ENCODE measurements at places on chromosomes 16 and 17.

- no peak for DNase-seq
Measured at GRCh38 chr17:20010099-20010863, 1.1 kb downstream of the SPECC1 start.

DNA sequence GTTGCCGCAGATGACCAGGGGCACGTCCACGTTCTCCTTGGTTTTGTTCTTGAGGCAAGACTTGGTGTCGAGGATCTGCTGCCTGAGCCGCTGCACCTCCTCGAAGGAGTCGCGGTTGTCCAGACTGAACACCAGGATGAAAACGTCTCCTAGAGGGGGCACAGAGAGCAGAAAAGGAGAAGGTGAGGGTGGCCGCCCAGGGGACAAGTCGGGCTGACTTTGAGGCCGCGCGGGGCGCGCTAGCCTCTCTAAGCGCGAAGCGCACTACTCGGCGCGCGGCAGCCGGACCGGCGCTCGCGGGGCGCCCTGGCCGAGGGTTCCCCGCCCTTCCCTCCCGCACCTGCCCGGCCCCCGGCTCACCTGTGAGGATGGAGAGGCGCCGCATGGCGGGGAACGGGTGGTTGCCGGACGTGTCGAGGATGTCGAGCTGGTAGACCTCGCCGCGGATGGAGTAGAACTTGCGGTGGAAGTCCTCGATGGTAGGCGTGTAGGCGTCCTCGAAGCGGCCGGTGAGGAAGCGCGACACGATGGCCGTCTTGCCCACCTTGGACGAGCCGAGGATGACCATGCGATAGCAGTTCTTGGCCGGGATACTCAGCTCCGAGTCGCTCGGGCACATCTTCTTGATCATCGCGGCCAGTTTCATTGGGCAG is 533 bp downstream of the RASD1 start:
- no peak for DNase-seq

DNA sequence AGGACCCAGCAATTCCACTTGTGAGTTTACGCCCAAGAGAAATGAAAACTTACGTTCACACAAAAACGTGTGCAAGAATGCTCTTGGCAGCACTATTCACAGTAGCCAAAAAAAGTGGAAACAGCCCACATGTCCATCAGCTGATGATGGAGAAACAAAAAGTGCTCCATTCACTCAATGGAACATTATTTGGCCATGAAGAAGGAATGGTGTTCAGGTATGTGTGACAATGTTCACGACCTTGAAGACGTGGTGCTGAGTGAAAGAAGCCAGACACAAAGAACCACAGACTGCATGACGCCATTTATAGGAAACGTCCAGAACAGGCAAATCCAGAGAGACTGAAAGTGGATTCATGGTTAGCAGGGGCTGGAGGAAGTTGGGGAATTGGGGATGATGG is 84.9 kb downstream of the ZDHHC7 start:
- no peak for DNase-seq

DNA sequence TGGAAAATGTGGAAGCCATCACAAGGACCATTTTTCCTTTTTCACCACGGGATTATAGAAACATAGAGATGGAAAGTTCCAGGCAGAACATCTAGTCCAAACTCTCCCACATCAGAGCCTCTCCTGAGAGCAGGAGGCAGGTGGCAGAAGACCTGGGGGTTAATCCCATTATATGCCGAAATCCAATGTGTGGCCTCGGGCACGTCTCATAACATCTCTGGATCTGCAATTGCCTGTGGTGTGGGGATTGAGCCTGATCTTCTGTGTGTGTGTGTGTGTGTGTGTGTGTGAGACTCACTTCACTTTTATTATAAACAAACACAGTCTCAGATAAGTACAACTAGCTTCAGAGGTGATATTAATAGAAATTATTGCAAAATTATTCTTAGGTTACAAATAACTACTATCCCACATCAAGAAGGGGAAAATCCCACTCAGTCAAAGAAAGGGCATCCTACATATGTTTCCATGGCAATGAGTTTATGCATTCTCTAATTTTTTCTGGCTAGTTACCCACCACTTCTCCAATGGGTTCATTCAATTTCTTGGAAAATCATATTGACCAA is 199.1 kb downstream of the FOXL1 start:
- DNase-seq, result no peak

DNA sequence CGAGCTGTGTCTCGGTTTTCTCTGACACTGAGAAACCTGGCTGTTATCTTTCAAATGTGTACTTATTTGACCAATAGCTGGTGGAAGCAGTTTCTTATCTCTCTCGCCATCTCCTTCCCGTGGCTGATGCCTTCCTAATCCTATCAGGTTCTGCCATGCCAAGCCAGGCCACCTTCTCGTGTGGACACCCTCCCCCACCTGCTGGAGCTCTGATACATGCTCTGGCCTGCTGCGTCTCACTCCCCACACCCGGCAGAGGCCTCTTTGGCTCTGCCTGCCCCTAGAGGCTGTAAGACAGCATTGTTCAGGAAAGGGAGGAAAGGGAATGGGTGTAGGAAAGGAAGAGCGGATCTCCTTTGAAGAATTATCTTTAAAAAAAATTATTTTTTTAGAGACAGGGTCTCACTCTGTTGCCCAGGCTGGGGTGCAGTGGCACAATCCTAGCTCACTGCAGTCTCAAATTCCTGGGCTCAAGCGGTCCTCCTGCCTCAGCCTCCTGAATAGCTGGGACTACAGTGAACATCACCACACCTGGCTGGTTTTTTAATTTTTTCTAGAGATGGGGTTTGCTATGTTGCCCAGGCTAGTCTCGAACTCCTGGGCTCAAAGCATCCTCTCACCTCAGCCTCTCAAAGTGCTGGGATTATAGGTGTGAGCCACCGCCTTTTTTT is 7.5 kb upstream of the ARMC5 start:
- no peak for DNase-seq

- no peak for DNase-seq
Measured at GRCh38 chr16:49460786-49461470, 87.3 kb downstream of the C16orf78 start.
